Stimulated activated CD8-positive, alpha-beta memory T cell treated with anti-CD3 and anti-CD28 coated beads, Interleukin-7, amount 100 ng/mL, for 24 hours (primary cell): ENCODE measurements at places on chromosomes 1 and 21.

DNA sequence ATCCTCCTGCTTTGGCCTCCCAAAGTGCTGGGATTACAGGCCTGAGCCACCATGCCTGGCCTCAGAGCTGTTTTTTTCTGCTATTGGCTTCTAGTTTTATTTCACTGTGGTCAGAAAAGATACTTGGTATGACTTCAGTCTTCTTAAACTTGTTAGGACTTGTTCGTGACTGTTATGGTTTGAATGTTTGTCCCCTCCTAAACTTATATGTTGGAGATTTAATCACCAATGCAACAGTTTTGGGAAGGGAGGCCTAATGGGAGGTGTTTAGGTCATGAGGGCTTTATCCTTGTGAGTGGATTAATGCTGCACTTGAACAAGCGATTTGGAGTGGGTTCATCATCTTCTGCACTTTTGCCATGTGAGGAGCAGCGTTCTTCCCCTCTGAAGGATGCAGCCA, 24.5 kb upstream of the SOD1 start:
- DNase-seq, result no peak

GRCh38 chr1:15410223-15410883, 665 bp downstream of the EFHD2 start:
- no peak for DNase-seq

DNA sequence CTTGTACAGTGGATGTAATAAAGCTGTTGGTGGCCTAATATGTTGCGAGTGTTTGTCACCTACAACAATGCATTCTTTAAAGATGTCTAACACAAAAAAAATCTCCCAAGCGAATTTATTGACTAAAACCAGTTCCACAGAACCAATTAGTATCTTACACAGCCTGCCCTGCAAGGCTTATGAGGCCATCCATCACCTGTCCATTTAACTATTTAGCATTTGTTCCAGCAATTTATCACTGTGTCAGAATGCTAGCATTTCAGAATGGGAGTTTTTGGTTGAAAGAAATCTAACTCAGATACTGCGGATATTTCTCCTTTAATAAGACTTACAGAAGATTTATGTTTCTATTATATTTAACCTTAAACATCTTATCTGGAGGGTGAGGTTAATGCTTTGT, 831.1 kb upstream of the PRMT6 start:
- no peak for DNase-seq

DNA sequence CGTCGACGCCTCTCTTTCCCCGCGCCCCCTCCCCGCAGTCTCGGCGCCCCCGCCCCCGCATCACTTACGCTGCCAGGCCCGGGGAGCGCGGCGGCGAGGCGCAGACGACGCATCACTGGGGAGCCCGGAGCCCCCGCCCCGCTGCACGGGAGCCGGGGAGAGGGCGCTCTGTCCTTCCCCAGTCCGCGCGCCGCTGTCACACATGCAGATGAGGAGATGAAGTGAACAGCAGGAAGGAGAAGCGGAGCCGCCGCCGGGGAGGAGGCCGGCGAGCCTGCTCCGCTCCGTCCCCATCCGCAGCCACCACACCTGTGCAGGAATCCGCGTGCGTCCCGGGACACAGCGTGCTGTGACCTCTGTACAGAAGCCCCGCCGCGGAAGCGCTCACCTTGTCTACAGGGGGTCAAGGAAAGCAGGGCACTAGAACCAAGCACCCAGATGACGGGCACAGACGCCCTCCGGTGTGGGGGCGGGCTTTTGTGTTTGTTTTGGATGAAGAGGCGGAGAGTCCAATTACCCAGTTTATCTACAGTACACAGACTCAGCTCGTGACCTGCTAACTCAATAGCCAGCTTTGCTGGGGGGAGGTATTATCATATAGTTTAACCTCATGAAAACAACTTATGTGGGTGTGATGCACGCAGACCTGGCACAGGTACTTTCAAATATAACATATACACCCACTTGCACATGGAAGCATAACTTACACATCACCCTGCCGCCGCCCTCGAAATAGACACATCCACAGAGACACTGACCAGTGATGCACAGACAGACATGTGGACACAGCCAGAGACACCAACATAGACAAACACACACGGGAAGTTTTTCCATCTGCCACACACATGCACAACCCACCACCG, 12.4 kb downstream of the KLHDC8A start:
- DNase-seq, result no peak

DNA sequence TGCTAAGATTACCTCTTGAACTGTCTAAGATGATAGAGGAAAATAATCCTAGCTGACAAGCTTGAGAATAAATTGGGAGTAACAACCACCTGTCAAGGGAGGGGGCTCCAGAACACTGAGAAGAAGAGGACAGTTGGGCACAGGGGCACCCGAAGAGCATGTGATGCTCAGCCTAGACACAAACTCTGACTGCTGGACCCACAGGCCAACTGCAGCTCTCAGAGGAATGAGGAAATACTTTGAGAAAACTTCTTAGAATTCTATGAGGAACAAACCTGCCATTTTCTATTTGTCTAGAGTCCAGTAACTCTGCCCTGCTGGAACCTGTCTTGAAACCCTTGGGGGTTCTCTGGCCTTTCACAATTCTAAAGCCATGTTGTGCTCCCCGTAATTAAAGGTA, 124.1 kb upstream of the KCNK2 start:
- DNase-seq, result no peak

- no peak for DNase-seq
Observed at GRCh38 chr1:29485096-29485925, 249.0 kb downstream of the PTPRU start.

GRCh38 chr1:185566995-185567394, 167.2 kb upstream of the HMCN1 start:
- DNase-seq, result no peak

DNA sequence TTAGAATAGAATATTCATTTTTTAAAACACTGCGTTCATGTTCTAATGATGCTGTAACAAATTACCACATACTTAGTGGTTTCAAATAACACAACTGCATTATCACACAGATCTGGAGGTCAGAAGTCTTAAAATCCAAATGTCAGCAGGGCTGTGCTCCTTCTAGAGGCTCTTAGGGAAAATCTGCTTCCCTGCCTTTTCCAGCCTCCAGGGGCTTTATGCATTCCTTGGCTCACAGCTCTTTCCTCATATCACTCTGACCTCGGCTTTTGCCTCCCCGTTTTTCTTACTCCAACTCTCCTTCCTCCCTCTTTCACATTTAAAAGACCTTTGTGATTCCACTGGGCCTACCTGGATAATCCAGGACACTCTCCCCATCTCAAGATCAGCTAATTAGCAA, 18.6 kb upstream of the FMN2 start:
- DNase-seq, result no peak

DNA sequence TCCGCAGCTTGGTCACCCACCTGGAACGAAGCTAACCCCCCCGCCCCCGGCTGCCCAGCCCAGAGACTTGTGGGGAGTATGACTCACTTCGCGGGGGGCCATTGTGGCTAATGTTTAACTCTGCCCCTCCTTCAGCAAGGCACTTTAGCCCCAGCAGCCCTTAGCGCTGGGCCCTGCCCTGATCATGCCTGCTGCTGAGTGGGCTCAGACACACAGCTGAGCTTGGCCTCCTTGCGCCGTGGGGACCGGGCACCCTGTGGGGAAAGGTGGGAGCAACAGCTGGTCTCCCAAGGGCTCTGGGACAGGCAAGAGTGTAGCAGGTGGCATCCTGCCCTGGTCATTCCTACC, 6.3 kb upstream of the LAD1 start:
- DNase-seq, result no peak

GRCh38 chr1:222275729-222276465, 272.0 kb downstream of the HHIPL2 start:
- DNase-seq, result no peak

DNA sequence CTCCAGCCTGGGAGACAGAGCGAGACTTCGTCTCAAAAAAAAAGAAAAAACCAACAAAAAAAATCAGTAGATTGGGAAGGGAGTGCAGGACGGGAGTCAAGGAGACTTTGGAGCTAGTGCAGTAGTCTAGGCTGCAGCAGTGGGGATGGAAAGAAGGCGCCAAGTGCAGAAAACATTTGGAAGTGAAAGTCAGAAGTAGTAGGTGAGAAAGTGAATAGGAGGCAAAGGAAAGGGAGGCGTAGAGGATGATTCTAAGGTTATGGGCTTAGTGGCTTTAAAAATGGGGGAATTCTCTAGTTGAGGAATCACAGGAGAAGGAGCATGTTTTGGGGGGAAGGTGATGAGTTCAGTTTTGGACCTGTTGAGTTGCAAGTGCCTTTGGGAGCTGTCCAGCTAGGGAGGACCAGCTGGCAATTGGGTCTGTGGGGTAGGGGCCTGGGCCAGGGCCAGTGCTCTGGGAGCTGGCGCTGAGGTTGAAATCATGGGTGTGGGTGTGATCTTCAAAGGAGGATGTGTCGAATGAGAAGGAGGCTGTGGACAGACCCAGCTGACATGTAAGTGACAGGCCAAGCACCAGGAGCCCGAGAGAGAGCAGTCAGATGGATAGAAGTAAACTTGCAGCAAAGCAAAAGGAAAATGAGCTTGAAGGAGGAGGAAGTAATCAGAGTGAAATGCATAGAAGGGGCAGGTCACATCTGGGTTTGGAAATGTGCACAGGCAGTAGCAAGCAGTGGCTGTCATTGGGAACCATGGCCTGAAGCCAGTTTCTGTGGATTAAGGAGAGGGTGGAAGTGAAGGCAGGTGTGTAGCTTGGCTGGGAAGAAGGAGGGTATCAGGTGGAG, 15.8 kb downstream of the TMCC2 start:
- no peak for DNase-seq

DNA sequence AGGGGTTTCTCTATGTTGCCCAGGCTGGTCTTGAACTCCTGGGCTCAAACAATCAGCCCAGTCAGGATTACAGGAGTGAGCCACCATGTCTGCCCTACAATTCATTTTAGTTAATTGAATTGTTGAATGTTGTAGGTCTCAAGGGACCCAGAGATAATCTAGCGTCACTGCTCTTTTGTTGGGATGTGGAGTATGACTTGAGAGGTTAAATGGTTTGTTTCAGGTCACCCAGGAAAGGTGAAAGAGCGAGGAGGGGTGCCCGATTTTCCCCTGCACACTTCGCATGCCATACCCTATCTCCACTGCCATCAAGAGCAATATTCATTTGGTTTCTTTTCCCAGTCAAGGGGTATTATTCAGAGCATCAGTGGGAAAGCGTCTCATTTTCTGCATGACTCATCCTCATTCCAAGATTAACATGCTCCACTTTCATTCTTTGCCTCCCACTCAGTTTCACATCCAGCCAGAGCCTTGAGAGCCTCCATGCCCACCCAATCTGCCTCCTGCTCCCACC, 13.1 kb upstream of the SLC30A1 start:
- no peak for DNase-seq

DNA sequence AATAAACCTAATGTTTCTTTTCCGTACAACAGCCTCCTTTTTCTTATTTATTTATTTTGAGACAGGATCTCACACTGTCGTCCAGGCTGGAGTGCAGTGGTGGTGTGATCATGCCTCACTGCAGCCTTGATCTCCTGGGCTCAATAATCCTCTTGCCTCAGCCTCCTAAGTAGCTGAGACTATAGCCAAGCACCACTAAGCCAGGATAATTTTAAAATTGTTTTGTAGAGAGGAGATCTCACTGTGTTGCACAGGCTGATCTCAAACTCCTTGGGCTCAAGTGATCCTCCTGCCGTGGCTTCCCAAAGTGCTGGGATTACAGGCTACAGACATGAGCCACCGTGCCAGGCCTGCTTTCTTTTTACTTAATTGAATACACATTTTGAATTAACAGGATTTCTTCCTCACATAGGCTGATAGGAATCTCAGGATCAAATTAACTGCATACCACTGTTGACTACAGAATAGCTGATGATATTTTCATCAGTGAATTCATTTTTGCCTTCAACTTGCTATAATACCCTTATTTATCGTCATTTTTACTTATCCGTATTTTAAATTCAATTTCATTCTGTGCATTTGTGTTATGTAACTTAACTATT, 2010.5 kb downstream of the NCAM2 start:
- DNase-seq, result no peak

- DNase-seq, result no peak
Observed at GRCh38 chr1:208254376-208254775, 10.2 kb upstream of the PLXNA2 start.

DNA sequence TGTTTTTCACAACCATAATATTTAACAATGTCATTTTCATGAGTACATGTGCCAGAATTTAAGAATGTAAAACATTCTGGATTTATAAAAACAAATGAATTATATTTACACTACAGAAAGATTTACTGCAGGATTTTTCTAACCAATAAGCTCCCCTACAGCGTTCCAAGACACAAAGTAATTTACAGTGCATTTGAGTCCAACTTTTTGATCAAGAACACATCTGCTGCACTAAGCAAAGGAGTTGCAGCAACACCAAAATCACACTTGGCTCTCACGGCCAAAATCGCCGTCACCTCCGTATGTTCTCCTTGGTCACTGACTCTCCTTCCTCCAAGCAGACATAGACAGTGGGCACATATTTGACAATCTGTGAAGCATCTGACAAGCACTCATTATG, 7.7 kb downstream of the VPS26C start:
- DNase-seq, result no peak

DNA sequence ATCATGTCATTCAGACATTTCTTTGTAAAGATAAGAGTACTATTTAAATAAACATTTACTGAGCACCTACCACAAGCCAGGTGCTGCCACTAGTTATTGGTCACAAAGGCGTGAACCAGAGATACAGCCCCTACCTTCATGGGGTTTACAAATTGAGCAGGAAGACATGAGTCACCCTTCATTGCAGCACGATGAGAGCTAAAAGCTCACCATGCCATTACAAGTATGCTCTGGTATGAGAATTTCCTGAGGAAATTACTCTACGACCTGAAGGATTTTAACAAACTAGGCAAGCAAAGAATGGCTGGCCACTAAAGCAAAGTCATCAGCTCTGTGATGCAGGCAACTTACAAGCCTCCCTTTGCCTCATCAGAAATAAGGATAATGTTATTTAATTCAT, 346.8 kb downstream of the BRINP2 start:
- DNase-seq, result no peak

DNA sequence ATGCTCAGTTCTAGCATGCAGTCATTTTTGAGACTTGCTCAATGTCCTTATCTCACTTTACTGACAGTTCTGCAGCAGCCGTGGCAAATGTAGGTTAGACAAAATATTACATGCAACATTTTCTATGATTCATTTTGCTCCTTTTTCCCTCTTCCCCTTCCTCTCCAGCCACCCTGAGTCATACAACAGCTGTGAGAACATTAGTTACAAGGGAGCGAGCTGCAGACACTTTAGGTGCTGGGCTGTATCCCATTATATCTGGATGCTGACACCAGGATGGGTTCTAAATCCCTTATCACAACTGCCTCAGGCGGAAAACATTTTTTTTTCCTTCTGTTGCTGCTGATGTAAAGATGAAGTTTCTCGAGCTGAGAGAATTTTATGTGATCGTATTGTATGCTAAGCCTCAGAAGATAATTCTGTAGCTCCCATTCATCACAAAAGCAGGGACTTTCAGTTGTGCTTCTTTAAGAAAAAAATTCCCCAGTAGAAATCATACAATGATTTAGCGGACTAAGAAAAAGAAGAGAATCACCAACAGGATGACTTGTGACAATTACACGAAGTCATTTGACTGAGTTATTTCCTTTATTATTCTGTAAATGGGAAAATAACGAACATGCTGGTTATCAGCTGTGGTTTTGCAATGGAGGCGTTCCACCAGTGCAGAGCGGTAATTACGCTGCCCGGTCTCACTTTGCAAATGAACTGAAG, 345.0 kb downstream of the DISC1 start:
- no peak for DNase-seq
